ENCODE measurements at places on chromosomes 2 and 18. TPM values are rescaled to one million over a fixed set of nuclear protein-coding genes. Genes with fewer than 3 reads are reported as not detected.

DNA sequence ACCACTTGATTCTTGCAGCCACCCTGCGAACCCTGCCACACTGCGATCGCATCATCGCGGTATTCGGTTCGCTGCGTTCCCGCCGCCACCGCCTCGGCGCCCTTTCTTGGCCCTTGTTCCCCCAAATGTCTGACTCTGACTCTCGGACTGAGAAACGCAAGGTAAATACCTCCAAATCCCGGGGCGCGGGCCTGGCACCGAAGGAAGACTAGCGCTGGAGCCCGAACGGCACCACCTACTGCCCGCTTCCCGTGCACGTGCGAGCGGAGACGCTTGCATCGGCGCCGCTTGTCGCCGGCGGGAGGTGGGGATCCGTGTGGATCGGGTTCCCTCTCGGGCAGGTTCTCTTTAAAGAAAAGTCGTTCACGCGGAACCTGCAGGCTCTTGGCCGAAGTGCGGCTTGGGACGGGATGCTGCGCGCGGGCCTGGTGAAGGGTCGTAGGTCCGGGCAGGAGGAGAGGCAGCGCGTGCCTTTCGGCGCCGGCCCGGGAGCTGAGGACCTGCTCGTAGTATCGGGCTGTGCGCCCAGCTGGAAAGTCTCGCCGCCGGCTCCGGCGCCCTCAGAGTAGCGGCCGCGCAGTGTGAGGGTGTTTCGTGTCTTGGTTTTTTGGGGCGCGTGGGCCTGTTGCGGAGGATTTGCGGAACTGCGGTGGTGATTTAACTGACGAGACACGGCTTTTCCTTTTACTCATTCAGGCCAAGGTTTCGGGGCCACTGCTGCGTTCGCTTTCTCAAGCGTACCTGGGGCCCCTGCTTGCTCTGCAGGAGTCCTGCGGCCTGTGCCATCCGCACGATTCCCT, 514 bp downstream of the BCL2L11 start:
- DNase-seq = peak; percentile 33

DNA sequence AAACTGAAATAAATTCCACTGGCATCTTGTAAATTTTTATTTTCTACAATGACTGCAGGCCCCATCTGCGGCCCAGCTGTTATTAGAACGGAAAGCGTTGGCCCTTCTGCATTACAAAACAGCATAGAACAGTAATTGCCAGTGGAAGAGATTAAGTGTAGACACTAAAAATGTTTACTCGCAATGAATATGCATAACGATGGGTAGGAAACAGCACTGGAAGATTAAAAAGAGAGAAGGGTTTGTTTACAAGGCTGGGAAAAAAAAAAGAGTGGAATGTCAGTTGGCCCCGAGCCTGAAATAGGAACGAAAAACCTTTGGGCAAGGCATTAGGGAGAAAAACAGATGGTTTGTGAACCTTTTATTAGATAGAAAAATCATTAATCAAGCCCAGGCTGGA, 275.9 kb upstream of the TCF4 start:
- DNase-seq = peak; percentile 45

GRCh38 chr2:208024091-208024490, 1.2 kb downstream of the PLEKHM3 start:
- no peak for DNase-seq

- DNase-seq = no peak
These were observed 68.6 kb downstream of the MERTK start for GRCh38 chr2:111967018-111967417.

DNA sequence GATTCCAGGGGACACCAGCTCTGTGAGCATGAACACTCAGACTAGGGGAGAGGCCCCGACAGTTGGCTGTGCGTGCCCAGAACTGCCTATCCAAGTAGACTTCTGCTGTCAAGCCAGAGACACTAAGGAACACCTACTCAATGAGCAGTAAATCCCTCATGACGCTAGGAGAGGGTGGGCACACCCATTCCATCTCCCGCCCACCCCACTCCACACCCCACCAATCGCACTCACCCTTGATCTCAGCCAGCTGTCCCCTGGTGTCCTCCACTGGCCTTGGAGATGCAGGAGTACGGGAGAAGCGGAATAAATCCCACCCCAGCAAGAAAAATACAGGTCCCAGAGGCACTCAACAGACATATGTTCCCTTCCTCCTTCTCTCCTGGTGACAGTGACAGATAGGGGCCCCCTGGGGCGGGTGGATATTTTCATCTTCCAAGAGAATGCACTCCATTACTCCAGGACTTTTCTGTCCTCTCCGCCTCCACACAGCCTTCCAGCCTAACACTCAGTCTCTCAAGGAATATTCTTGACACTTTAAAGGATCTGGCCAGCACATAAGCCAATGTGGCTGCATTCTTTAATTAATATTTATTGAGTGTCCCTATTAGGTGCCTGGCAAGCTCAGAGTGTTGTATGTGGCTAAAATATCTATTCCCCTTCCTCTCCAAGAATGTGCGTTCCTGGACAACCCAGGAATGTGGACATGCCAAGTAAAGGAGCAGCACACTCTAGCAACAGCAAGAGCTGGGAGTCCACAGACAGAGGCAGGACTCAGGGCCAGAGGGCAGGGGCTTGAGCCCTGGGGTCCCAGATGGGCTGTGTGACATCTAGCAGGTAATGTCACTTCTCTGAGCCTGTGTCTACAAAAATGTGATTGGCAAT, 13.1 kb upstream of the SMAD7 start:
- peak; percentile 63 for DNase-seq

GRCh38 chr2:74983631-74984392, 25.4 kb downstream of the POLE4 start:
- DNase-seq = no peak

Gene SNRNP200
- 65.0 TPM for polyA plus RNA-seq

Gene NLRC4
- polyA plus RNA-seq = not detected

Gene CMPK2
- 0.52 TPM for polyA plus RNA-seq

All from fibroblast of lung (primary cell).